ENCODE measurements at places on chromosomes 7 and 10.
A peak's percentile ranks its signal among the peaks of the same experiment; 100 is the strongest.

DNA sequence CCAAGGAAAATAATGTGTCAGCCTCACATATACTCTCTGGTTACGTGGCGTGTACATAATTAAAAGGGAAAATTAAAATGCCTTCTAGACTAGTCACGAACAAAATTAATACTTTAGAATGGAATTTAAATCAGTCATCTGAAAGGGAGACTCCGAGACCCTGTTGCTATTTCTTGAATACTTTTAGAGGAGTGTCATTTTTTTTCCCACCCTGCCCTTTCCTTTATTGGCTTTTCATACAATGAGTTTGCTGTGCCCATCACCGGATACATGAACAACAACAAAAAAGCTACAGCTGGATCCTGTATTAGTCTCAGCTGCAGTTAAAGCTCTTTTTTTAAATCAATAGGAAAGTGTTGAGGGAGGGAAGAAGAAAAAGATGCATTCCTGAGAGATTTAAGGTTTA lies 20.1 kb downstream of the CYTH3 start:
- no peak for DNase-seq

GRCh38 chr7:18295781-18296423 lies 199.6 kb upstream of the HDAC9 start:
- no peak for DNase-seq

GRCh38 chr10:9853405-9854355 lies 1164.0 kb upstream of the CELF2 start:
- DNase-seq, result no peak

DNA sequence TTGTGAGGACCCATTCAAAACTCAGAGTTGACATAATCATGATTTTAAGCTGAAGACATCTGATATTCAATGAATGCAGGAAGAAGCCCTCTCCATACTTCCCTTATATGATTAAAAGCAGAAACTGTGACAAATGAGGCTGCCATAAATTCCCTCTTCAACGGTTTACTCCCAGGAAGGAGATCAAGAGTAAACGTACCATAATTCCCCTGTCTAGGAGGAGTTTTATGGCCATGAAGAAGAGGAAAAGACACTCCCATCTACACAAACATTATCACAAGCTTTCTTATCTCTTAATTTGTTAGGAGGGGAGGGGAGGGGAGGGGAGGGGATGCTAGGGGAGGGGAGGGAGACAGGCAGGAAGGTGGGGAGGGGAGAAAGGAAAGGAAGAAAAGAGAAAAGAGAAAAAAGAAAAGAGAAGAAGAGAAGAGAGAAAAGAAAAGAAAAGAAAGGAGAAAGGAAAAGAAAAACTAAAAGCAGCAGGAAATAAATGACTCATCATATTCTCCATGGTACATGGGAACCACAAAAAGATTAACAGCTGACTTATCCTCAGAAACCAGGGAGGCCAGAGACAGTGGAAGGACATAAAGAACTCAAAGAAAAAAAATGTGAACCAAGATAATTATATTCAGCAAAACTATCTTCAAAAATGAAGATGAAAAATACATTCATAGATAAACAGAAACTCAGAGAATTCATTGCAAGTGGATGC lies 121.6 kb downstream of the ALOX5 start:
- DNase-seq, result no peak

GRCh38 chr7:54069843-54070242 lies 472.3 kb upstream of the VSTM2A start:
- no peak for DNase-seq

- DNase-seq, result no peak
Observed at GRCh38 chr7:69668339-69668870, 70.1 kb downstream of the AUTS2 start.

- no peak for DNase-seq
Observed at GRCh38 chr10:88033793-88034192, 170.4 kb downstream of the PTEN start.

DNA sequence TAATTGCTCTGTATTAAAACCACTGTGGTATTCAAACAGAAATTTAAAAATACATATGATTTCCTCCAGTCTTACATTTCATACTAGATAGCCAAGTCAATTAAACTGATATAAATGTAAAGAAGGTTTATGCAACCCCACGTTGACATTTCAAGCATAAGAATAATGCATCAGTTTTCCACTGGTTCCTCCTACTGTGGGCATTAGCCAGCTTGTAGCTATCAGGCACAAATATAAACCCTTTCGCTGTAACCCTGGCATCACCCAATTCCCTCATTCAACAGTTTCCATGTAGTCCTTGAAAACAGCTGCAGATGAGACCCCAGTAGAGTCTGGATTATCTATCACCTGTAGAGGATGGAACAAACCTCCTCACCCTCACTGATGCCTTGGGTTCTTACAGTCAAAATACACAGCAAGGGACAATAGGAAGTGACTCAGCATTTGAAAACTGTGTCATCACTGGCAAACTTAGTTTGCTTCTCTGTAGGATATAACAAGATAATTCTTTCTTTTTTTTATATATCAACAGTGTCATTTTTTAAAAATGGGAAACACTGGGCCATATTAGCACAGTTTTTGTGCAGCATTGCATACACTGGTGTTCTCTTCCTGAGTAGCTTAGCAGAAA lies 113.0 kb downstream of the PDE1C start:
- DNase-seq, result no peak

DNA sequence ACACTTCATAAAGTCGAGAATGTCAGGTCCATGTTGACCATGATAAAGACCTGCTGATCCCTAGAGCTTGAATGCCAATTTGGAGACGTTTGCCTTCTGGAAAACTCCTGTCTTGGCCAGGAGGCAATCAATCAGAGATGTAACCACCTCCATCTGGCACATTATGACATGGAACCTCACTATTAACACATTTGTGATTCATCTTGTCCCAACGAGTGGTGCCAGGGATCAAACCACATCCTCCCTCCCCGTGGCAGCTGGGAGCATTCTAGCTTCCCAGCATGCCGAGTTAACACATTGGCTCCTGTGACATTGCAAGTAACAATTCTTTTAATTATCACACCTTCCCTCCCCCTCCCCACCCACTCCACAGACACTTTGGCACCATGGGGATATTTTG lies 84.0 kb upstream of the PPP1R17 start:
- DNase-seq, result peak; percentile 99

GRCh38 chr10:119608316-119609155 lies 11.8 kb upstream of the TIAL1 start:
- no peak for DNase-seq

DNA sequence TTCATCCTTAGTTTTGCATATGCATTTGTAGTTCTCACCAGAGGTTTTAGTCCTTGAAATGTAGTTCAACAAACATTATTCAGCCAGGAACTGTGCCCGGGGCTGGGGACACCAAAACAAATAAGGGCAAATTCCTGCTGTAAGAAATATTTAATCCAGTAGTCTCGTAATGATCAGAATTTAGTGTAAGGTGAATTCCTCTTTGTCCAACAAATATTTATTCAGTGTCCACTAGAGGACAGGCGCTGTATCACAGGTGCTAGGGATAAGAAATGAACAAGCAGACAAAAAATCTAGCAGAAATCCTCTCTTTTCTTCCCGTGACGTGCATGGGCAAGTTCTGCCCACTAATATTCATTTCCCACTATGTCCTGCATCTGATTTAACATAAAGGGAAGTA lies 17.6 kb downstream of the LGI1 start:
- no peak for DNase-seq

DNA sequence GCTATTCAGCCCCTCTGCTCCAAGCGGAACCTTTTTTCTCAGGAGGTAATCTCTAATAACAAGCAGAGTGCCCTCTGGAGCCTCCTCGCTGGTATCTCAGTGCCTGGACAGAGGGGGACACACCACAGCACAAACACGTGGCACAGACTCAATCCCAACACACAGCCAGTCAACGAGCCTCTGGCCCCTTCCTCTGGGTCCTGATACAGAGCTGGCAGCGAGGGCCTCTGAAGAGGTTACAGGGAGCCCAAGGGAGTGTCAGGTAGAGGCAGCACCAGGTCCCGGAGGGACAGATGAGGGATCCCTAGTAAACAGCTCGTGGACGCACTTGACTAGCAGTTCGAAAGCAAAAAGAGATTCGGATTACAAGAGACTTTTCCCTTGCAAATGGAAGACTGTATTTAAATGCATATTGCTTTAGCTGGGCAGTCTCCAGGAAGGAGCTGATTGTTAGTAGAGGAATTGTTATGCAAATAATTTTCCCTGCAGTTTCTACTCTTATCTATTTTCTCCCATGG lies 14.1 kb downstream of the CXCL12 start:
- DNase-seq, result no peak

DNA sequence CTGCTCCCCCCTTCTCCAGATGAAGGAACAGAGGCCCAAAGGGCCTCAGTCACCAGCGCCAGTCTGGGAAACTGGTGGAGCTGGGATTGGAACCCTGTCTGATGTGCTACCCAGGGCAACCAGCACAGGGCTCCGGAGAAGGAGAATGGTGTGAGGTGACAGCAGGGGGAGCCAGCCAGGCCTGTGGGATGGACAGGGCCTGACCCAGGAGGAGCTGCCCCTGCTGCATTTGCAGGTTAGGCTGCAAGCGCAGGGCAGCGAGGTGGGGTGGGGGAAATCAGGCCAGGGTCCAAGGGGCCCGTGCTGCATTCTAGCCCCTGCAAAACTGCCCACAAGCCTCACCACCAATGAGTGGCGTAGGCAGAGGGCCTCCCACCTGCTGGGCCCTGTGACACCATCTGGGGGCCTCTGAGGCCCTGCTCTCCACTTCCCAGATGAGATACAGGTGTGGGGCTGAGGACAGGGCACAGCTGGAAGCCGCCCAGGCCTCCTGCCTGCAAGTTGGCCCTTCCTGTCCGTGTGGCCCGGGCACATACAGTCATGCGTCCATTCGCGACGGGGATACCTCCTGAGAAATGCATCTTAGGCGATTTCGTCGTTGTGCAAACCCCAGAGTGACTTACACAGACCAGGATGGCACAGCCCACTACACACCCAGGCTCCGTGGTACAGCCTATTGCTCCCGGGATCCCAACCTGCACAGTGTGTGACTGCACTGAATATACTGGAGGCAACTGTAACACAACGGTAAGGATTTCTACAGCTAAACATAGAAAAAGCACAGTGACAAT lies 45.3 kb downstream of the RASGEF1A start:
- DNase-seq, result no peak

GRCh38 chr7:48473205-48473865 lies 302.1 kb downstream of the ABCA13 start:
- DNase-seq, result no peak

DNA sequence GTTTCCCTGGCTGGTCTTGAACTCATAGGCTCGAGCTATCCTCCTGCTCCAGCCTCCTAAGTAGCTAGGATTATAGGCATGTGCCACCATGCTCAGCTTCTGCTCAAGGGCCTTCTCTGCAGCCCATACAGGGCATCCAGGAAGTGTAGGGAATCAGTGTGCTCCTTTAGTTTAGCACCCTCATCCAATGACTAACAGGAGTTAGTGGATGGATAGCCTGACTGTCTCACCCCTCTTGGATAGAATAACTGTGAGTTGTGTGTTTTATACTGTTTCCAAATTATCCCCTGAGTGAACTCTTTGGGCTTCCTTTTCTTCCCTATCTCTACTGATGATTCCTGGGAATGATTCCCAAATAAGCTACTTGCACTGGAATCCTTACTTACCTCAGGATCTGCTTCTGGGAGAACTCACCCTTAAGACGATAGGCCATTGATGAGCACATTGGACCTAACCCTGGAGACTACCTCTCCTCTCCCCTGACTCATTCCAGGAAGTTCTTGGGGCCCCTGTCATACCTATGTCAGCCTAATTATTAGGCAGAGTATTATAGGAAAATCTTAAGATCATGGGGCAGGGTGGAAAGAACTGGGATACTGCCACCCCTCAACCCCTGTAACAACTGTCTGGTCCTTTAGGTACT lies 18.5 kb downstream of the STRIP2 start:
- DNase-seq, result no peak

GRCh38 chr10:95516774-95517373 lies 44.3 kb downstream of the SORBS1 start:
- DNase-seq, result no peak

- no peak for DNase-seq
Observed at GRCh38 chr7:1672851-1673486, 2.9 kb downstream of the ELFN1 start.

GRCh38 chr7:158885624-158886023 lies 29.3 kb downstream of the DYNC2I1 start:
- peak; percentile 2 for DNase-seq

- DNase-seq, result no peak
Observed at GRCh38 chr10:16653224-16653623, 131.5 kb upstream of the C1QL3 start.

DNA sequence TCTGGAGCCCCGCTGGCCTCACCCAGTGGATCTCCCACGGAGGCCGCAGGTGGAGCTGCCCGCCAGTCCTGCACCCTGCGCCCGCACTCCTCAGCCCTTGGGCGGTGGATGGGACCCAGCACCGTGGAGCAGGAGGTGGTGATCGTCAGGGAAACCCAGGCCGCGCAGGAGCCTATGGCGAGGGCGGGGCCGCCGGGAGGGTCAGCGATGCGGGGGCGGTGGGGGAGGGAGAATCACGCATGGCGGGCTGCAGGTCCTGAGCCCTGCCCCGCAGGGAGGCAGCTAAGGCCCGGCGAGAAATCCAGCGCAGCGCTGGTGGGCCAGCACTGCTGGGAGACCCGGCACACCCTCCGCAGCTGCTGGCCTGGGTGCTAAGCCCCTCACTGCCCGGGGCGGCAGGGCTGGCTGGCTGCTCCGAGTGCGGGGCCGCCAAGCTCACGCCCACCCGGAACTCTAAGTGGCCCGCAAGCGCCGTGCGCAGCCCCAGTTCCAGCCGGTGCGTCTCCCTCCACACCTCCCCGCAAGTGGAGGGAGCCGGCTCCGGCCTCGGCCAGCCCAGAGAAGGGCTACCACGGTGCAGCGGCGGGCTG lies 524.8 kb upstream of the TPK1 start:
- DNase-seq, result no peak

DNA sequence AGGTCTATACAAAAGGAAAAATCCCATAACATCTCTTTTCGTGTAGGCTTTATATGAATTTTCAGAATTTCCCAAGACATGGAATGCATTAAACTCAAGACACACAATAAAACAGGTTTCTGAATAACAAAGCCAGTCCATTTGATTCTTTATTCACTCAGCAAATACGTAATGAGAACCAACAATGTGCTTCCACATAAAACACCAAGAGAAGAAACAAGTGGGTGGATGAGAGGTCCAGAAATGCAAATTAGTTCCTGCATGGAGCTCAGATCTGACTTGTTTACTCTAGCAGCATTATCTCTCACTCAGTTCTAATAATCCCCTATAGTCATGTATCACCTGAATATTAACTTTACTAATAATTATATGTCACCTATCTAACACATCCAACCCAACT lies 249.5 kb downstream of the LRRTM3 start:
- no peak for DNase-seq

DNA sequence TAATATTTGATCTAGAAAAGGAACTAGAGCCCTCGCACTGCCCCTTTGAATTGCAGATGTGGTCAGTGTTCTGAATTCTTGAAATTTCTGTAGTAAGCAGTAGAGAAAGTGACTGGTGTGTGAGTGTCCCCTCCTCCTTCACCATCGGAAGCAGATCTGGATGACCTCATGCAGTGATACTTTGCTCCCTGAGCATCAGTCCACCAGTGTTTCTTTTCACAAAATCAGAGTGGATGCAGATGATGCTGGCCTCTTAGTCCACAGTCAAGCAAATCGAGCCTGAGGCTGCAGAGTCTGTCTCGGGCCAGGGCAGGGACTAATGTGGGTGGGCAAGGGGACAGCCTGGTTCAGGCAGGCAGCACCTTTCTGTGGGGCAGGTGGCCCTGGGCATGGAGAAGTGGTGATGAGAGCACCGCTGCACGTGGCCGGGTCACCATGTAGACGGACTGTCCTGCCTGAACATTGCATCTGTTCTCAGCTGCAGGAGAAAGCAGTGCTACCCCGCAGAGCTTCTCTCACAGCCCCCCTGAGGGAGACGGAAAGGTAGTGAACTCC lies 5.4 kb downstream of the INSIG1 start:
- no peak for DNase-seq

GRCh38 chr7:70779321-70779720 lies 352.6 kb upstream of the GALNT17 start:
- DNase-seq, result no peak
